ENCODE measurements at places on chromosomes 11 and 22.

- DNase-seq = no peak
Measured at GRCh38 chr22:43508489-43508888, 96.7 kb downstream of the MPPED1 start.

DNA sequence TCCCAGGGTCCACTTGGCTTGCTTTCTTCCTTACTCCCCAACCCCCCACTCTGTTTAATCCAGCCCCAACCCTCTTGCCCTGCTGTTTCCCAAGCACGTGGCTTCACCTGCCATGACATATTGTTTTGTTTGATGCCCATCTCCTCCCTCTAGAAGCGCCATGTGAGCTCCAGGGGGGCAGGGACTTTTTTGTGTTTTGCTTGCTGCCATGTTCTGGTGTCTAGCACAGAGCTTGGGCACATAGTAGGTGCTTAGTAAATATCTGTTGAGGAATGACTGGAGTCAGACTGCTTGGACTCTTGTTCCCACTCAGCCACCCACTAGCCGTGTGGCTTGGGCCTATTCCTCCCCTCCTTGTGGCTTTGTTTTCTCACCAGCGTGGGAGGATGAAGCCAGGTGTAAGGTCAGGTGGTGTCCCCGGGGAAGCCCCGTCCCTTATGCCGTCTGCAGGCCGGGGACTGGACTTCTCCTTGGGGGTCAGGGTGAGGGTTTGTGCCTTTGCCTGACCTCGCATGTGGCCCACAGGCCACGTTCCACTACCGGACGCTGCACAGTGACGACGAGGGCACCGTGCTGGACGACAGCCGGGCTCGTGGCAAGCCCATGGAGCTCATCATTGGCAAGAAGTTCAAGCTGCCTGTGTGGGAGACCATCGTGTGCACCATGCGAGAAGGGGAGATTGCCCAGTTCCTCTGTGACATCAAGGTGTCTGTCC lies 3.8 kb downstream of the AIP start:
- DNase-seq = no peak

DNA sequence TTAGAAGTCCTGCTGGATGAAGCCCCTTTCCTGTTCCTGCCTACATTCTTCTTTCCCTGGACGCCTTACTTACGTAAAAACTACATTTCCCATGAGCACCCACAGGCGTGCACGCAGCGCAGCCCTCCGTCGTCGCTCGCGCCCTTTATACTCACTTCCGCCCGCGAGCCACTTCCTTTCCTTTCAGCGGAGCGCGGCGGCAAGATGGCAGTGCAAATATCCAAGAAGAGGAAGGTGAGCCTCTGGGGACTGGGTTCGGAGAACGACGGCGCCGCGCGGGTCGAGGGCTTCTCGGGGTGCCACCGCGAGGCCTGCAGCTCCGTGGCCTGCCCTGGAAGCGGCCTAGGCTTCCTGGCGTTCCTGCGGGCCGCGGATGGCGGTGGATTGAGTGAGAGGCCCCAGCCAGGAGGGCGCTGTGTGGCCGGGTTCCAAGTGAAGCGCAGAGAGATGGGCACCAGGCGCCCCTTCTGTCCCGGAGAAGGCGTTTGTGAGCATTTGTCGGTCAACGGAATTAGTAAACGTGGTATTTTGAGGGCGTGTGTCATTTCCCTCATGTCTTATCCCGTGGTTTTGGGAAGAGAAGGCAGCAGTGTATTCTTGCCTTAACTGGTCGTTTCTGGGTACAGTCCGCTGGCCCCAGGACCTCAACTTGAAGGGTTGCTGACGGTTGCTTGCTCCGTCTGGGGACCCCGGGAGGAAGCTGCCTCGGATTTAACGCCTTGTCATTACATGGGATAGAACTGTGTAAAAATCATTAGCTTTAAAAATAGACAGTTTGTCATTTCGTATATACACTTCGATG lies at the start of gene RPS3:
Gene RPS3 (plus strand): TSS at position 175 of the 802 bp plus-strand sequence. CDS start 30 bp downstream, at position 205.
- DNase-seq = peak; percentile 76

GRCh38 chr11:67251841-67252240 lies 14.4 kb upstream of the GRK2 start:
- no peak for DNase-seq

- DNase-seq = no peak
Measured at GRCh38 chr22:38843657-38844314, at the start of gene NPTXR. NPTXR (minus strand) TSS chr22:38844028.

GRCh38 chr11:22703040-22703439 lies 36.6 kb downstream of the GAS2 start:
- DNase-seq = peak; percentile 78

DNA sequence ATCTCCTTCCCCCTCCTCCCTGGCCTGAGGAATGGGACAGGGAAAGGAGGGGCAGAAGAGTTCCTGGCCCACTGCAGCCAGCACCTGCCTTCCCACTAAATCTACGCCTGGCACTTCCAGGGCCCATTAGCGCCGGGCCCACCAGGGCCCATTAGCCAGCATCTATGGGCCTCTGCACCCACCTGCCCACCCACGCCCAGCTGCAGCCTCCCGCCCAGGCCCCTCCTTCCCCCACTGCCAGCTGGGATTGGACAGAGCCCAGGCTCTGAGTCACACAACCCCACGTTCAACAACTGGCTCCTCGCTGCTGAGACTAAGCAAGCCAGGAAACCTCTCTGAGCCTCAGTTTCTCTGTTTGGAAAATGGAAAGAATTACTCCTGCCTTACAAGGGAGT lies 48.7 kb downstream of the CYTH4 start:
- no peak for DNase-seq

- DNase-seq = no peak
Measured at GRCh38 chr11:6637871-6638270, 17.7 kb downstream of the DCHS1 start.

- DNase-seq = no peak
Measured at GRCh38 chr11:57490456-57491248, 24.9 kb downstream of the SLC43A1 start.

GRCh38 chr11:3050386-3051195 lies 6.6 kb downstream of the CARS1 start:
- no peak for DNase-seq

- no peak for DNase-seq
Measured at GRCh38 chr11:70552167-70553150, 154.1 kb downstream of the CTTN start.

GRCh38 chr11:61120099-61120705 lies 17.9 kb downstream of the CD5 start:
- DNase-seq = no peak

- peak; percentile 62 for DNase-seq
Measured at GRCh38 chr22:42473484-42474193, 41.4 kb upstream of the NFAM1 start.

- DNase-seq = no peak
Measured at GRCh38 chr11:113341388-113342165, 27.2 kb downstream of the TTC12 start.

- no peak for DNase-seq
Measured at GRCh38 chr11:113110046-113110445, 148.8 kb downstream of the NCAM1 start.

DNA sequence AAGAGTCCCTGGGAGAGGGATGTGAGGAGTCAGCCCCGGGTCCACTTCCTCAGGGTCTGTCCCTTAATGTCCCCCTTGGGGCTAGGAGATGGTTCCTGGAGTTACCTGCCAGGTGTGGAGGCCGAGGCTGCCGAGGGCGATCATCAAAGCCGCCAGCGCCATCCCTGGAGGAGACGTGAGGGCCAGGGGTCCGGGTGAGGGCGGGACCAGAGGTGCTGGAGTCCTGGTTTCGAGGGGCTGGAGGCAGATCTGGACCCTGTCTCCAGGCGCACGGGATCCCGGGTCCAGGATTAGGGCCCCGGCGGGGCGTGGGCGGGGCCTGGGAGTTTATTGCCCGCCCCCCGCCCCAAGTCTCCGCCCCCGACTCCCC lies at the start of gene ART5:
Gene ART5 (minus strand): TSS at position 292 of the 370 bp plus-strand sequence. CDS start 130 bp downstream, at position 162.
- DNase-seq = no peak

DNA sequence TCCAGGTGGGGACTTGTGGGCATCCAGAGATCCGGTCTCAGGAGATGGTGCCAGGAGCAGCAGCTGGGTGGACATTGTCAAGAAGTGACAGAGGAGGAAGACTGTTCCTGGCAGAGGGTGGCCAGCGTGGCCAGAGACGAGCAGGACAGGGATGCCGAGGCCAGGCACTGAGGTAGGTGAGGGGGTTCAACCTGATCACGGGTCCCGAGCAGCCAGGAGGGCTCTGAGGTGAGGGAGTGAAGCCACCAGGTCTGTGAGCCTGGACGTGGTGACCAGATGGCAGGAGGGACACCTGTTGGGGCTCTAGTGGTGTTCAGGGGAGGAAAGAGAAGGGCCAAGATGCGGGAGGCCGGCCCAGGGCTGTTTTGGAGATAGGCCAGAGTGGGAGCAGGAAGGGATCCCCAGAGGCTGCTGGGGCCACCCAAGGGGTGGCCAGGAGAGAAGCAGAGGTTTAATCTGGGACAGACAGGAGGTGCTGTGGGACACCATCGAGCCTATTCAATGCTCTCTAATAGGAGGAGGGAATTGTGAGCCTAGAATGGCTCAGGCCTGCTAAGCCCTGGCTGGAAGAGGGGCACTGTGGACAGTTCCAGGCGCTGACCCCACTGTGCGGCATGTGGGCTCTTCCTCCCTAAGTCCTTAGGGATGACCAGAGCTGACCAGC lies 6.3 kb downstream of the PPM1F start:
- DNase-seq = no peak

GRCh38 chr11:297051-297585 lies 2.2 kb downstream of the IFITM5 start:
- no peak for DNase-seq

- no peak for DNase-seq
Measured at GRCh38 chr11:131998020-131998419, 627.6 kb downstream of the NTM start.

DNA sequence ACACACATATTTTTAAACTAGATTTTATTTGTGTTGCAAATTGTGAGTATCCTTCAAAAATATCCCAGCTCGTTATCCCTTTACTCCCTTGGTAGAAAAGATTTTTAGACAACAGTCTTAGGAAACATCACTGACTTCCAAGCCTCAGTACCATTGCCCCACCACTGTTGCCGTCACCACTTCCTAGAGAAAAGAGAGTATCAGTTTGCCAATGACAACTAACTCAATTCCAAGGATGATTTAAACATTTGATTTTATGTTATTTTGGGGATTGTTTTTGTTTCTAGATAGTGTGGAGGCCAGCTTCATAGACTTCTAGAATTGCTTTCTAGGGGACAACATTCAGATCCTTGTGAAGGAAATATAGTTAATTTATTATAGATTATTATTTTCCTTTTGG lies 274.0 kb upstream of the MPPED2 start:
- DNase-seq = no peak

GRCh38 chr11:111367411-111368284 lies 11.4 kb downstream of the POU2AF1 start:
- DNase-seq = no peak

- no peak for DNase-seq
Measured at GRCh38 chr11:26995701-26996460, 2.0 kb downstream of the FIBIN start.

GRCh38 chr22:45291931-45292290 lies 7.2 kb downstream of the UPK3A start:
- DNase-seq = no peak

- no peak for DNase-seq
Measured at GRCh38 chr11:114295676-114296604, at the start of gene NNMT. NNMT (plus strand) TSS chr11:114296399; CDS start chr11:114296557, 158 bp downstream.

DNA sequence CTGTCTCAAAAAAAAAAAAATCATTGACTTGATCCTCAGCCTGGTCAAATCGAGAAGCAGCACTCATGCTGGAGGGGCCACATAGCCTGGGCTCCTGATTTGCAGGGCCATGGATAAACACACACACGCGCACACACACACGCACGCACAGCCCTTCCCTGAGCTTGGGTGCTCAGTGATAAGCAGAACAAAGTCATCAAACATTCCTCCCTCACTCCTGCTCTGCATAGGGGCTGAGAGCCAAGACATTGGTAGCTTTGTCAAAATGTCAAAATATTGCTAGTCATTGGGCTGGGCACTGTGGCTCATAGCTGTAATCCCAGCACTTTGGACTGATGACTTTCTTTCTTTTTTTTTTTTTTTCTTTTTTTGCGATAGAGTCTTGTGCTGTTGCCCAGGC lies 34.0 kb upstream of the A4GALT start:
- DNase-seq = no peak

DNA sequence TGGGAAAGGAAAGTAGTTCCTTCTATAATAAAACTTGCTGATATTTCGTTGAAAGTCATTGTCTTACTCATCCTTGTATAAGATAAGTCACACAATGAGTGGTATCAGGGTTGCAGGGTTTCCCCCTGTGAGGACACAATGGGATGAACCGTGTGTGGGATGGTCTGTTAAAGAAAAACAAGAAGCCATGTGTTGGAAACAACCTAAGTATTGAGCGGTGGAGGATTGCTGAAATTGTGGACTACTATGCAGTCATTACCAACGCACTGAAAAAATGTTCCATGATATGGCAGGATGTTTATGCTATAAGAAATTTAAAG lies 28.6 kb downstream of the PTPRJ start:
- DNase-seq = no peak

- no peak for DNase-seq
Measured at GRCh38 chr11:110435780-110436717, 6.3 kb downstream of the FDX1 start.

DNA sequence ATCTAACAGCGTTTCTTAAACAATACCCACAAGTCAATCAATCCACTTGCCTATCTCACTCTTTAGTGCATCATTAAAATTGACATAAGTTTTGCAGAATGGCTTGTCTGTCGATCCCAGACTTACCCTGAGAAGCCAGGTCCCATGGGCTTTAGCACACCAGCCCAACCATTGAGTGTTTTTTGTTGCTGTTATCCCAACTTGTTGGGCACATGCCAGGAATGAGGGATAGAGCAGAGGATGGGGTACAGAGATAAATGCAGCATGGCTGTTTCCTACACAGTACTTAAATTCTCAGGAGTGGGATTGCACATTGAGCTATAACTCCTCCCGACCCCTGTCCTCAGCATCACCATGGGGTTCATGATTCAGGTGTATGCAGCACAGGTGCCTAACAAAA lies 64.2 kb upstream of the RASSF10 start:
- no peak for DNase-seq

DNA sequence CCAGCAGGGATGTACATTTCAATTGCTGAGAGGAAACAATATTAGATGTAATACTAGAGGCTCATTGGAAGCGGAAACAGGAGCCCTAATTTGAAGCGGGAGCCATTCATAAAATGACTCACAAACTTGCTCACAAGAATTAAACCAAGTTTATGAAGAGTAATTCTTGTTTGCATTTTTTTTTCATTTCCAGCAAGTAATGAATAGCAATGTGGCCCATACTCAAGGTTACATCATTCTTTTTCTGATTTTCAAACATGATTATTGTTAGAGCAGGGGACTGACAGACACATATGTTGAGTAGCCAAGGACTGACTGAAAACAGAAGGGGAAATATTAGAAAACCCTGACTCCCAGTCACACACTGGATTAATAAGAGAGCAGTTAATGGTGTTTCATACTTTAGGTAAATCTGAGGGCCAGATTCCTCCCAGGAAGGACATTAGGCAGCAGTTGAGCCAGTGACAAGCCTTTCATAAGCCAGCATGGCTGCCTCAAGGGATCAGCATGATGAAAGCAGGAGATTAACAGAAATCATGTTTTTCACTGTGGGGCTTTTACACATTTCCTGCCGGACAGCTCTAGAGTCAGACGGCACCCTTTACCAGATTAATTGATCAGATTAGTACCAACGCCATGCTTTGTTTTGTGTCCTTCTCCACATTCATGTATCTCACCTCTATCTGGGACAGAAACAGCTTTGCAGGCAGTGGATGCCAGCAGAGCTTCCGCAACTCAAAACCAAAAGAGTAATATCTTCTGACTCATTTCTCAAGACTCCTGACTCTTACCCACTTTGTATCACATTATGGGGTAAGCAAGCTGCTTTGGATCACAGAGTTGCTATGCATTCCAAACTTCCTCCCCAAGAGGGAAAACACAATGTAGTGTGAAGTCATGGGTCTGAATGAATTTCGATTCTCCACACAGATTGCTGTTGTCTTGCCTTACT lies 831.6 kb downstream of the KCNA4 start:
- no peak for DNase-seq
